Lung microvascular endothelial cell (primary cell): ENCODE measurements at places on chromosomes 12 and 14. TPM values are rescaled to one million over a fixed set of nuclear protein-coding genes. Genes with fewer than 3 reads are reported as not detected.
A peak's percentile ranks its signal among the peaks of the same experiment; 100 is the strongest.

GRCh38 chr14:39229222-39229543, 4.5 kb upstream of the MIA2 start:
- DNase-seq: no peak

FMNL3 gene
- total RNA-seq: 52.0 and 54.5 TPM in 2 replicates

- DNase-seq: peak; percentile 95
These were observed 61.6 kb downstream of the SH2B3 start for GRCh38 chr12:111467092-111467856.

GRCh38 chr12:99135376-99135775, 490.3 kb downstream of the APAF1 start:
- DNase-seq: no peak

DNA sequence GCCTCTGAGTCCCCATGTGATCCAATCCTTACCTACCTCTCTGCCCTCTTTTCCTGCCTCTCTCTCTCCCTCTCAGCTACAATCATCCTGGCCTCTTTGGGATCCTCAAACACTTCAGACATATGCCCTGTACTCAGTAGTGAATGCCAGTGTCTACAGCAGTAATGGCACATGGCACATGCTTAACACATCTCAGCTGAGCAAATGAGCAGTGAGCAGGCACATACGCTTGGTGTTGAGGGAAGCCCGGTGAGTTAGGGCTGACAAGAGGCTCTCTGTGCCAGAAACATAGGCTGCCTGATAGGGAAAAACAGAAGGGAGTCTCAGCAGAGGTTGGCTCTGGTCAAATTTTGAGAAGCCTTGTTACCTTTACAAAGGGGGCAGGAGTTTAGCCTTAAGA, 409.1 kb downstream of the TMEM132D start:
- no peak for DNase-seq

GRCh38 chr14:85415015-85415712, 114.8 kb upstream of the FLRT2 start:
- DNase-seq: peak; percentile 88

- peak; percentile 69 for DNase-seq
These were observed 34.9 kb downstream of the KRT80 start for GRCh38 chr12:52156757-52157565.

- DNase-seq: no peak
These were observed 233.2 kb downstream of the NRXN3 start for GRCh38 chr14:78403278-78403815.

DNA sequence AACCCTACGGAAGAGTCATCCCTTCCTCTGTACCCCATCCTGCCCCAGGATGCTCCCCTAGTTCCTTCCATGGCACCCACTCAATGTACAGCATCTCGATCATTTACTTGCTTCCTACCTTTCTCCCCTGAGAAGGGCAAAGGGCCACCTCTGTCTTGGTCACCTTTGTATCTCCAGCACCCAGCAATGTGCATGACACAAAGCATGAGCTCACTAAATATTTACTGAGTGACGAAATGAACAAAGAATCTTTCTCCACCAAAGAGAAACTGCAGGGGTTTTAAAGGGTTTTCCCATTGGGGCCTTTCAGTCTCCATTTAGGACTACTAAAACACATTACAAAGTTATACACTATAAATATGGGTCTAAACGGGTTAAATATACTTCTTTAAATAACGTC, 30.6 kb downstream of the ATG14 start:
- no peak for DNase-seq

GLS2 gene
- 0.20 TPM in 1 of 2 replicates, not detected in the other for total RNA-seq

IAPP gene
- total RNA-seq: not detected in 2 replicates

DNA sequence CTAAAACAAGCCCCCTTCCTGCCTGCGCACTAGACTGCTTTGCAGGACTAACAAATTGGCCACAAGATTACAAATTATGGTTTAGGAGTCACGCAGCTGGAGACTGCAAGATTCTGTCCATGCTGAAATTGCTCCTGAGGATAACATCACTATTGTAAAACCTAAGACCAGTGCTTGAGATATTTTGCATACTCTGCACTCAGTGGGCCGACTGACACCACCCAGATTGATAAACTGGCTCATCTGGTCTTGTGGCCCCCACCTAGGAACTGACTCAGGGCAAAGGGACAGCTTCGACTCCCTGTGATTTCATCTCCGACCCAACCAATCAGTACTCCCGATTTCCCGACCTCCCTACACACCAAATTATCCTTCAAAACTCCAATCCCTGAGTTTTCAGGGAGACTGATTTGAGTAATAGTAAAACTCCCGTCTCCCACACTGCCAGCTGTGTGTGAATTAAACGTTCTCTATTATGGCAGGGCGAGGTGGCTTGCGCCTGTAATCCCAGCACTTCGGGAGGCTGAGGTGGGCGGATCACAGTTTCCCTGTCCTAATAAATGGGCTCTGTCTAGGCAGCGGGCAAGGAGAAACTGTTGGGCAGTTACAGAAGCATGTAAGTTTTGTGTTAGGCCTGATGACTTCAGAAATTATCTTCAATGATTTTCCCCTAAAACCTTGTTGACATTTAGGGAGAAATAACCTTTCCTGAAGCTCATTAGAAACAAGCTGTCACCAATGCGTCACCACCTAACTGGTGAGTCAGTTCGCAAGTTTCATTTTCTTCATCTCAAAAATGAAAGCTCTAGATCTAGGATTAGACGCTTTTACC, 5.3 kb upstream of the UBC start:
- peak; percentile 94 for DNase-seq

- no peak for DNase-seq
These were observed 14.6 kb downstream of the RAPGEF3 start for GRCh38 chr12:47744005-47744651.

ACTR6 gene
- total RNA-seq: 6.5 and 7.9 TPM in 2 replicates

DNA sequence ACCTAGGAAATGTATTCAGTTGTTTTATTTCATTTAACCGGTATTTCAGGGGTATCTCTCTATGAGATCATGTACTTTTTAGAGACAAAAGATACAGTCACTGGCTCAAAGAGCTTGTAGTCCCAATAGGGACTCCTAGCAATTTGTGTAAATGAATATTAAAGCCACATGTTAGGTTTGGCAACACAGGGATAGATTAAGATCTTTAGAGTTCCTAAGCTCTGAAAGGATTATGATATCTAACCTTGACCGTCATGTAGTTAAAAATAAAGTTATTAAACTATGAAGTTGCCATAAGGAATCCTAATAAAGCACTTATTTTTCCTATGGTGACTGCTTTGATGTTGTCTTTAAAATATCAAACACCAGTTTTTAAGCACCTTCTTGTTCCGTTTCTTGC, 100.4 kb upstream of the FGD4 start:
- DNase-seq: no peak

GRCh38 chr14:99035268-99035667, 236.7 kb downstream of the BCL11B start:
- DNase-seq: no peak
